ENCODE measurements at places on chromosomes 5 and 9.
A peak's percentile ranks its signal among the peaks of the same experiment; 100 is the strongest.

- no peak for DNase-seq
Measured at GRCh38 chr5:177598477-177598876, 1.5 kb upstream of the B4GALT7 start.

DNA sequence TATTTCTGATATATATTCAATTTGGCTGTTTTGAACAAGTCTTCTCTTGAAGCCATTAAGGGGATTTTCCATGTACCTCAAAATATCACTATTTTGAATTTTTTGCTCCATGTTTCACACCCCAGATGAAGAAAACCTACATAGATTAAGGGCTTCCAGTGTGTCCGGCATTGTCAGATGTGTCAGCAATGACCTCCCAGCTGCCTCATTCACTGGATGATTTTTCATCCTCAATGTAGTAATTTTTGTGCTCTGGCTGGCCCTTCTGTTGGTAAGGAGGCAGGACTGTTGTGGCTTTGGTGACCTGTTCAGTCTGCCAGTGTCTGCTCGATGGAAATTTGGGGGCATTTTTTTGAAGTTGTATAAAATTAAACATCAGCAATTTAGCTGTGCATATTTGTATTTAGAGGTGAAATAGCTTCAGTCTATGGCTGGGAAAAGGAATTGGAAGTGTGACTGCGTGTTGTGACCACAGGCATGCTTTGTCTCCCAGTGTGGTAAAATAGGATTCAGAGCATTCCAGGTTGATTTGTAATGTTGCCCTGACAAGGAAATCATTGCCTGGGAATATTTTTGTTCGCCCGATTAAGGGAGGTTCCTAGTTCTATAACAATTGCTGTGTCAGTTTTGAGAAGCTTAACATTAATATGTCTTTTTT is 312.4 kb downstream of the ARHGEF28 start:
- no peak for DNase-seq

GRCh38 chr9:110744715-110745384 is 76.3 kb downstream of the MUSK start:
- DNase-seq = no peak

GRCh38 chr9:92749071-92749933 is 15.3 kb downstream of the BICD2 start:
- no peak for DNase-seq

- no peak for DNase-seq
Measured at GRCh38 chr9:25094518-25094917, 548.8 kb upstream of the IZUMO3 start.

GRCh38 chr5:73856997-73857396 is 231.0 kb downstream of the ARHGEF28 start:
- no peak for DNase-seq

- DNase-seq = no peak
Measured at GRCh38 chr5:133701871-133702270, 89.5 kb upstream of the FSTL4 start.

DNA sequence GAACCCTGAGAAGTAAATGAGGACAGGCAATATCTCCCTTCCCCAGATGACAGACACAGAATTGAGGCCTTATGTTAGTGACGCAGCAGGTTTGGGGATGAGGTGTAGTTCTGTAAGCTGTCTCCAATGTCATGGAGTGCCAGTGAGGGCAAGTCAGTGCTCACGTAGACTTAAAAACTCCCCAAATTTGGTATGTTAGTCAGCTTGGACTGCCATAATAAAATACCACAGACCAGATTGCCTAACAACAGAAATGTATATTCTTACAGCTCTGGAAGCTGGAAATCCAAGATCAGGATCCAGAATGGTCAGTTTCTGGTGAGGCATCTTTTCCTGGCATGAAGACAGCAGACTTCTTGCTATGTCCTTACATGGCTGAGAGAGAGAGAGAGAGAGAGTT is 14.9 kb downstream of the FOXI1 start:
- DNase-seq = no peak

GRCh38 chr5:155540000-155540595 is 526.5 kb downstream of the KIF4B start:
- no peak for DNase-seq

GRCh38 chr5:142939884-142940283 is 169.7 kb downstream of the ARHGAP26 start:
- DNase-seq = no peak

- no peak for DNase-seq
Measured at GRCh38 chr9:69093471-69094103, 58.0 kb downstream of the FXN start.

GRCh38 chr5:172683645-172684471 is 42.8 kb downstream of the NEURL1B start:
- peak; percentile 41 for DNase-seq

GRCh38 chr9:123318961-123319421 is 37.0 kb upstream of the CRB2 start:
- no peak for DNase-seq

DNA sequence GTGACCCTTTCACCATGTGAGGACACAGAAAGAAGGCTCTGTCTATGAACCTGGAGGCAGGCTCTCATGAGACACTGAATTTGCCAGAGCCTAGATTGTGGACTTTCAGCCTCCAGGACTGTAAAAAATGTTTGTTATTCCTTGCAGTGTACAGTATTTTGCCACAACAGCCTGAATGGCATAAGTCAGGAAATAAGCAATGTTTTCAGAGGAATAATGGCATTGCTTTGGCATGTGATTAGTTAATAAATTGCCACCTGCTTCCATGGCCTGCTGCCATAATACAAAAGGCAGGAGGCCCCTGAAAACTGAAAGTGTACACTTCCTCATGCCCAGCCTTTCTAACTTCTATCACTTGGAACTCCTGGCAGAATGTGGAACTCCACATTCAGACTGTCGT is 408.1 kb downstream of the GADD45G start:
- DNase-seq = no peak

DNA sequence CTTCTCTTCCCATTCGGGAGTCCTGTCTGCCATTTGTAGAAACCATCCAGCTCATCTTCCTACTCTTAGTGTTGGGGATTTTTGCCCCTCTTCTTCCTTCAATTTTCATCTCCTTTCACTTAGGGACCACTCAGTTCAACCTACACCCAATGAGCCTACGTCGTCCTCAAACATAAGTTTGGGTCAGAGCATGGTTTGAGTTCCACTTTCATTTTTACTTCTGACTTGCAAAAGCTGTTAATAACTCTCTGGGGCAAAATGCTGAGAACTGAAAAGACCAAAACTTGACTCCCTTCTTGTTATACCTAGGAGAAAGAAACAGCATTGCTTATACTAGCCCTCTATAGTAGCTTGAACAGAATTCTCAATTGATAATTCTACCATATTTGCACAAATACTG is 381.5 kb upstream of the MPDZ start:
- DNase-seq = no peak

DNA sequence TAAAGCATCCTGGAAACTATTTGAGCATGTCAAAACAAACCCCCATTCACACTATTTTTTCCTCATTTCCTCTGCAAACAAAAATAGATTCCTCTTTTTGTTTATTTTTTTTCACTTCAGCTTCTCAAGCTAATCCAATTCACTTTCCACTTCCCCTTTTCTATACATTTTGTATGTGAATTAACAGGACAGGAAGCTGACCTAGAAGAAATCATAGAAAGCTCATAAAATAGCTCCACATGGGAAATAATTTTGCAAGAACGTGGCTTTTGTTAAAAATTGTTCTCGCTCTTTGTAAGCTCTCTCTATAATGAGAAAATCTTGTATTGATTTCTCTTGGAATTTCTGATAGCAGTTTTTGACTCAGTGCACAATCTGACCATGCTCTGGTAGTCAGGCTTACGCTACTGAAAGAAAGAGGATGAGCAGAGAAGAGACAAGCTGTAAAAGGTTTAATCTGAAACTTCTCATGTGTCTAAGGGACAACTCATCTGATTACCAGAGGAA is 215.8 kb downstream of the ADAMTS12 start:
- DNase-seq = no peak

DNA sequence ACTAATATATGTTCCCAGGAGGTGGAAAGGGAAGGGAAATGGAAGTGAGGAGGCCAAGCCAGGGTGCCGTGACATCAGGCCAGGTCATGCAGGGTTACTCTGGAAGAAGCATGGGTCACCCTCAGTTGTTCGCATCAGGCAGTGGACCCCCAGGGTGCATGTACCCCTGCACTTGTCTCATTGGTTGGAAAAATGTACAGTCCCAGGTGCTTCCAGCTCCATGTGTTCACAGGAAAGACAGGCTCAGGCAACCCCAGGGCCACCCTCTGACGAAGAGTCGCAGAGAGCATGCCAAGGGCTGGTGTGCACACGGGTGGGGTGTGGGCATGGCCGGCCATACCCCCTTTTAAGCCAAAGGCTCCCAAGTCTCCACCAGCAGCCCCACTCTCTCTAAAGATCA is 208.9 kb downstream of the AOPEP start:
- no peak for DNase-seq

GRCh38 chr5:10856683-10857337 is 95.8 kb upstream of the DAP start:
- no peak for DNase-seq

GRCh38 chr5:174895360-174895759 is 171.0 kb downstream of the MSX2 start:
- DNase-seq = no peak

DNA sequence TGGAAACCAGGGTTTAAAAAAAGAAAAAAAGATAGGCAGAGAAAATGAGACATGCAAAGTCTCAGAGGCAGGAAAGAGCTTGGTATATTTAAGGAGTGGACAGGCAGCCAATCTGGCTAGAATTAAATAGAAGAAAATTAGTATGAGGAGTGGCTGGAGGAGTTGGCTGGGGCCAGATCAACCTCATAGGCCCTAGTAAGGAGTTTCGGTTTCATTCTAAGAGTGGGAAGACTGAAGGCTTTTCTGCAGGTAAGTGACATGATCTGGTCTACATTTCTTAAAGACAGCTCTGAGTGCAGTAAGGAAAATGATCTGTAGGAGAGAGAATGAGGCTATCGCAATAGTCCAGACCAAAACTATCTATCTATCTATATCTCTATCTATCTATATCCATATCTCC is 27.5 kb downstream of the ADRB2 start:
- DNase-seq = no peak

GRCh38 chr9:106588626-106589025 is 274.3 kb upstream of the ZNF462 start:
- DNase-seq = no peak

GRCh38 chr5:171841984-171842776 is 56.6 kb downstream of the SMIM23 start:
- DNase-seq = no peak

All from activated naive CD8-positive, alpha-beta T cell treated with anti-CD3 and anti-CD28 coated beads, Interleukin-2, amount 50 U/mL, for 16 hours (primary cell).